ENCODE measurements at places on chromosomes 1 and 21.

DNA sequence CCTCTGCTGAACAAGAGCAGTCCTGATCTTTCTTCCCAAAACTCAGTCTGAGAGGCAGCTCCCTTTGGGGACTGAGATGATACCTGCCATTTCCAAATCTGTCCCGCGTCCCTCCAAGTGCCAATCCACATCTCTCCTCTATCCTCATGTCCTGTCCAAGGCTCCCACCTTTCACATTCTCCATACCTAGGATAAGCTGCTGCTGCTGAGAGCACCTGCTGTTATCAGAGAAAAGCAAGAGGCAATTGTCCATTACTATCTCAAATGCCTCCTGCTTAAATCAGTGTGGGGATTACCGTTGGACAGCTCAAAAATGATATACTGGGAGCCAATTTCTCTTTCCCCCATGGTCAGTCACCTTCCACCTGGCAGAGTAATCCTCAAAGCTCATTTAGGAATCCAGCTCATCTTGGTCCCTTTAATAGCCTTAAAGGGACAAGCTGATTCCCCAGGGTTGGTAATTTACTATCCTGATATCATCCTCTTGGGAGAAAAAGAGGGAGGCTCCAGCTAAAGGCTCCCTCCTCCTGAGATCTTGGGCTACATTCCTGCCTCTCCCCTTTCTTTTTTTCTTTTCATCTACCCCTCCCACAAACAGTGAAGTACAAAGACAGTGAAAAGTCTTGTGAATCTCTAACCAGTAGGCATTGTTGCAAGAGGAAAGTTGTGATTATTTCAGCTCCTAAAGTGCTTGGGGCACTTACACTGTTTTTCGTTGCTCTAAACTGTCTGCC lies 278.1 kb upstream of the CAMK1G start:
- no peak for DNase-seq

DNA sequence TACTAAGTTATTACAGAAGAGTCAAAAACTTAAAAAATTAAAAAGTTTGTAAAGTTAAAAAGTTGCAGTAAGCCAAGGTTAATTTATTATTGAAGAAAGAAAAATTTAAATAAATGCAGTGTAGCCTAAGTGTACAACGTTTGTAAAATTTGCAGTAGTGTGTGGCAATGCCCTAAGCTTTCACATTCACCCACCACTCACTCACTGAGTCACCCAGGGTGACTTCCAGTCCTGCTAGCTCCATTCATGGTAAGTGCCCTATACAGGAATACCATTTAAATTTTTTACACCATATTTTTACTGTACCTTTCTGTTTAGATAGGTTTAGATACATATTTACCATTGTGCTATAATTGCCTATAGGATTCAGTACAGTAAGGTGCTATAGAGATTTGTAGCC lies 88.6 kb downstream of the CTH start:
- no peak for DNase-seq

DNA sequence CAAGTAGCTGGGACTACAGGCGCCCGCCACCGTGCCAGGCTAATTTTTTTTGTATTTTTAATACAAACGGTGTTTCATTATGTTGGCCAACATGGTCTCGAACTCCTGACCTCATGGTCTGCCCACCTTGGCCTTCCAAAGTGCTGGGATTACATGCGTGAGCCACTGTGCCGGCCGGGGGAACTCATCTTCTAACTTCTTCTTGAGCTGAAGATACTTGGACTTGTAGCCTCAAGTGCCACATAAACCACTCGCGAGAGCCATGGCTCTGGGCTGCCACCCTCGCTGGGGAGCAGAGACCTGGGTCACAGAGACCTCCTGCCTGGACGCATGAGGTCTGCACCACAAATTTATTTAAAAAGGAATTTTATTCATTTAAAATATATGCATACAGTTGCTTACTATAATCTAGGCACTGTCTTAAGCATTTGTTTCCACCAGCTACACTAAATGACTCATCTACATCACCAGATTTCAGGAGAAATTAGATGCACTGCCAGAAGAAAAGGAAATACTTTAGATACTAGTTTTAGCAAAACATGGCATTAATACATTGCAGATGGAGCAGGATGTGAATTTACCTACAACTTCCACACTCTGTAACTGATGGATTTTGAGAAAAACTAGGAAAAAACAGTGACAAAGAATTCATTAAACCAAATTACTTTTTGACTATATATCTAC lies 29.9 kb upstream of the PUM1 start:
- no peak for DNase-seq

DNA sequence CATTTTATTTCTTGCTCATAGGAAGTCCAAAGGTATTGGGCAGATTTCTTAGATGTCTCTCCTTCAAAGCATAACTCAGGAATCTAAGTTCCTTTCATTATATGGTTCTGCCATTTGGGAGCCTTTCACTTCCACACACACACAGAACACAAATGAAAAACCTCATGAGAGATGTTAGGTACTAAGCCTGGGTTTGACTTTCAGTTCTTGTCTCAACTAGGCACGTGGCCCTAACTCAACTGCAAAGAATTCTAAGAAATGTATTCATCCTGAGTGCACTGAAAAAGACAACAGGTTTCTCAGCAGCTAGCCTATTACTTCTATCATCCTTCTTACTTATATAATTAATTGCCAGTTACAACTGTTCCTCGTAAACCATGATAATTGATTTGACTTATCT lies 190.0 kb upstream of the SAMSN1 start:
- DNase-seq, result no peak

- no peak for DNase-seq
Measured at GRCh38 chr1:182029002-182029378, 32.5 kb downstream of the ZNF648 start.

GRCh38 chr1:84122780-84123382 lies 21.2 kb upstream of the PRKACB start:
- DNase-seq, result peak; percentile 41

- no peak for DNase-seq
Measured at GRCh38 chr21:37865156-37865555, 51.1 kb downstream of the KCNJ6 start.

GRCh38 chr1:205626216-205626615 lies 5.6 kb downstream of the ELK4 start:
- no peak for DNase-seq

GRCh38 chr1:66729119-66729518 lies 23.1 kb upstream of the DYNLT5 start:
- DNase-seq, result no peak

- DNase-seq, result no peak
Measured at GRCh38 chr21:33884376-33885171, 31.0 kb downstream of the ATP5PO start.

DNA sequence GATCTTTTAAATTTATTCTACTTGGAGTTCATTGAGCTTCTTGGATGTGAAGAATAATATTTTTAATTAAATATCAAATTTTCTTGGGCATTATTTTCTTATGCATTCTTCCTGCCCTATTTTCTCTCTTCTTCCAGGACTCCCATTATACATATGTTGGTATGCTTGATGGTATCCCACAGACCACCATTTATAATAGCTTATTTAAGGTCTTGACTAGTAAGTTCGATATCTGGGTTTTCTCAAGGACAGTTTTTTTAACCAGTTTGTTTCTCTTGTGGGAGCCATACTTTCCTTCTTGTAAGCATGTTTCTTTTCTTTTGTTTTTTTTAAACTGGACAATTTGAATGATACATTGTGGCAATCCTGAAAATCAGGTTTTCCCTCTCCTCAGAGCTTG lies 15.4 kb upstream of the DDR2 start:
- DNase-seq, result no peak

- DNase-seq, result no peak
Measured at GRCh38 chr1:197481101-197481500, 213.0 kb downstream of the CRB1 start.

- no peak for DNase-seq
Measured at GRCh38 chr1:85894651-85895050, 186.4 kb upstream of the ZNHIT6 start.

- peak; percentile 31 for DNase-seq
Measured at GRCh38 chr1:119711804-119712341, at the start of gene PHGDH. PHGDH (plus strand) TSS chr1:119711934; CDS start chr1:119712023, 89 bp downstream.

- peak; percentile 57 for DNase-seq
Measured at GRCh38 chr1:1116701-1117468, 996 bp upstream of the C1orf159 start.

GRCh38 chr1:117832453-117832852 lies 97.0 kb downstream of the GDAP2 start:
- no peak for DNase-seq

DNA sequence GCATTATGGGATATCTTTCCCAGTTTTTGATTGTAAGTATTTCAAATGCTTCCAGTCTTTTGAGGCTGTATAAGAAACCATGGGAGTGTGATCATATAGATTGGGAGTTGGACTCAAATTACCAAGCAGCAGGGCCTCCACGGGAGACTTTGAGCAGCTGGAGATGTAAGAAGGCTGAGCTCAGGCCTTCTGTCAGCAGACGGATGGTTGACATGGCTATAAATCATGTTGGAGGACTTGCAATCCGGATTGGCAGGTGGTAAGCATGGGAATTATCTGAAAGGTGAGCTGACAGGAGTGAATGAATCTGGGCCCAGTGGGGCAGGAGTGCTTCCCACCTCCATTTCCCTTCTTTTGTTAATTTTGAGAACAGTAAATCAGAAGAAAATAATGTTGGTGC lies 83.2 kb upstream of the PPM1J start:
- DNase-seq, result no peak

DNA sequence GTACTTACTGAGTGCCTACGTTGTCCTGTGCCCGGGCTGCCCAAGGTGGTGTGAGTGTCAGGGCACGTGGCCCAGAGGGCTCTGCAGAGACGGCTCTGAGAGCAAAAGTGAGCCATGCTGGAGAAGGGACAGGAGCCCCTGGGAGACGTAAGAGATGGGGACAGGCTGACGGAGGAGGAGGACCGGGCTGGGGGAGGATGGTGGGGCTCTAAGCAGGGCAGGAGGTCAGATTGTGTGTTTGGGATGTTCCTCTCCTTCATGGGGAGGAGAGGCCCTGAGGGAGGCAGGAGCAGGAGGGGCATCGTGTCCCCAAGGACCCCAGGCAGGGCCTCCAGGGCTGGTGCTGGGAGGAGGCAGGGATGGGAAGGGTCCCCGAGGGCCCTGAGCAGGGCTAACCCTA lies 158.9 kb downstream of the PCBP3 start:
- no peak for DNase-seq

- DNase-seq, result no peak
Measured at GRCh38 chr1:53271446-53272090, 33.2 kb upstream of the MAGOH start.

- DNase-seq, result no peak
Measured at GRCh38 chr1:221965252-221965651, 223.4 kb upstream of the DUSP10 start.

- DNase-seq, result no peak
Measured at GRCh38 chr1:23577056-23578004, 18.0 kb upstream of the ID3 start.

- no peak for DNase-seq
Measured at GRCh38 chr1:103256490-103256889, 148.2 kb upstream of the COL11A1 start.

GRCh38 chr1:208654241-208654640 lies 410.1 kb upstream of the PLXNA2 start:
- no peak for DNase-seq

GRCh38 chr1:5659606-5660005 lies 332.6 kb downstream of the NPHP4 start:
- DNase-seq, result no peak

DNA sequence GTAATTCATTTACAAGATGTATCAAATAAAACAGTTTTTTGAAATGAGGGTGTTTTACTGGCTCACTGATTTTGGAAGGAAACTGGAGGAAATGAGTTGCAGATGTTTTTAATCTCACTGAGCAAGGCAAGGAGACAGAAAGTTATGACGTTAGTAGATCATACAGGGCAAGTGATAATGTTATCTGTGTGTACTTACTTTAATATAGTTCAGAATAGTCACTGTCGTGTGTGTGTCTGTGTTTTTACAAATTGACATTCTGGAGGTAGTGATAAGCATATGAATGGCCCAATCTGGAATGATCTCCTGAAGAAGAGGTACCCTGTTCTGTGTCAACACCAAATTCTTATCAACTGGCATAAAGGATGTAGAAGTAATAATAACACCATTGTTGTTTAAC lies 1.9 kb upstream of the GBP4 start:
- DNase-seq, result no peak
